Stimulated activated CD4-positive, alpha-beta T cell treated with anti-CD3 and anti-CD28 coated beads, Interleukin-12 subunit alpha, Interleukin-12 subunit beta, amount 100 ng/mL, for 24 hours (primary cell): ENCODE measurements at places on chromosomes 7 and 10.

DNA sequence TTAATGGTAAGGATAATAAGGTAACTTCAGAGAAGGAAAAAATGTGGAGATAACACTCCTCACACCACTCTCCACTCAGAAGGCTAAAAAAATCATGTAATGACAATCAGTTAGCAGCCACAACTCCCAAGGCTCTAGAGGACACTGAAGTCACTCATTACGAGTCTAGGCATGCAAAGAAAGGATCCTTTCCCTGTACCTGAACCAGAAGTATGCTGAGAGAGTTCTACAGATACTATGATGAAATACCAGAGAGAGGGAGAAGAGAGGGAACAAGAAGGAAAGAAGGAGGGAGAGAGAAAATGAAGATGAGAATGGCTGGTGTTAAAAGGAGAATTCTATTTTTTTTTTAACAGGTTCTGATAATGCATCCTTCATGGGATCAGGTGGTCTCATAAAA, 224.3 kb upstream of the PLXNA4 start:
- no peak for DNase-seq

GRCh38 chr7:118794419-118794818, 569.9 kb downstream of the ANKRD7 start:
- DNase-seq = no peak

- no peak for DNase-seq
Observed at GRCh38 chr7:47371733-47372368, 210.1 kb downstream of the TNS3 start.

GRCh38 chr10:132180736-132181135, 6.0 kb upstream of the DPYSL4 start:
- no peak for DNase-seq

DNA sequence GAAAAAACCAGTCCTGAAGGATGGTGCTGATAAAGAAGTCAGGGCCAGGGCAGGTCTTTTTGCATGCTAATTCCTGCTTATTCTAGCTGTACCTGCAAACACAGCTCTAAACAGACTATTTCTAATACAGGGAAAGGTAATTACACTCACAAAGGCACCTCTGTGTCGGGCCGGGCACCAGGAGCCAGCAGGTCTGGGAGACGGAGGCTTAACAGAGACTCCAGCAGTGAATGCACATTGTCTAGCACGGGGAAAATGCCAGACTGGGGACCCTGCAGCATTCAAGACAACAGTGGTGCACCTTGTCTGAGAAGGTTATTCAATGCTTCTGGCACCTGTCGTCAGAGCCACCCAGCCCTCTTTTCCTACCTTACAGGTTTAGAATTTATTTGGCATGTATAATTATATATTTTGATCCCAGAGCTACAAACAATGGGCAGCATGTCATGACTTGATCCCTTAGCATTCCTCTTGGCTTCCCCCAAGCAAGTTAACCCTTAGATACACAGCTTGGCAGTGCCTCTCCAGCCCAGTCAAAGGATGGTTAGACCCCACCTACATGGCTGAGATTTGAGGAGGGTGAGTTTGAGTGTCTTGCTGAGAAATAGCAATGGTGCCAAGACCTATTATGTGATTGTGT, 185.2 kb downstream of the SLC25A13 start:
- DNase-seq = no peak

- DNase-seq = no peak
Observed at GRCh38 chr7:44173911-44174693, 15.1 kb downstream of the GCK start.

DNA sequence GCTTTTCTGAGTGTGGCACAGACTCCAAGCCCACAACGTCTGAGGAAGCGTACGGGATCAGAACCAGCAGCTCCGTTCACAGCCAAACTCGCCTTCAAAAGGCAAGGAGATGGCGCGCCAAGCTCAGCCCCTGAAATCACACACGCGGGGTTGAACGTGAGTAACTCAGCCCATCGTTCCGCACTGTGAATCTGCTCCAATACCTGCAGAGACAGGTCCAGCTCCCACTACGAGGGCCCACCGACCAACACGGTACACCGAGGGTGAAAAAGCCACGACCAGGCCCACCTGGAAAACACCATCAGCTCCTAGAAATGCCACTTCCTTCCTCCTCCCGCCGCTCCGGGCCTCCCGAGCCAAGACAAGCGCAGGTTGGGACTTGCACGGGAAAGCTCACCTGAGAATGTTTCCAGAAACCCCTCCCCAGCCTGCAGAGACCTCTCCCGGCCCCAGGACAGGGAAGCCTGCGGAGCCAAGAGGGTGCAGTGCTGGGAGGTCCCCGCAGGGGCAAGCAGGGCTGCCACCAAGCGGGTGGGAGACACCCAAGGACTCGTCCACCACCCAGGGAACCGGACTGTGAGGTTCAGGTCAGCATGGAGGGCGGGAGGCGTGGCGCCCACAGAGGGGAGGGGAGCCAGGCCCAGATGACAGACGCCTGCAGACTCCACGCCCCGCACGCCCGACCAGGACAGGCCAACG, 93.9 kb upstream of the PDGFA start:
- no peak for DNase-seq

DNA sequence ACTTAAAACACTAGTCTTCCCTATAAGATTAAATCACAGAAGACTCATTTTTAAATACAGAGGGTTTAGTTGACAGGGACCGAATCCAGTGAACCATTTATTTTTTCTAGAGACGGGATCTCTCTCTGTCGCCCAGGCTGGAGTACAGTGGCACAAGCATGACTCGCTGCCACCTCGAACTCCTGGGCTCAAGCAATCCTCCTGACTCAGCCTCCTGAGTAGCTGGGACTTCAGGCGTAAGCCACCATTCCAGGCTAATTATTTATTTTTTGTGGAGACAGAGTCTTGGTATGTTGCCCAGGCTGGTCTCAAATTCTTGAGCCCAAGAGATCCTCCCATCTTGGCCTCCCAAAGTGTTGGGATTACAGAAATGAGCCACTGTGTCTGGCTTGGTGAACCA, 20.9 kb upstream of the LYZL1 start:
- DNase-seq = no peak

- DNase-seq = no peak
Observed at GRCh38 chr10:117652228-117653169, 110.0 kb downstream of the EMX2 start.

DNA sequence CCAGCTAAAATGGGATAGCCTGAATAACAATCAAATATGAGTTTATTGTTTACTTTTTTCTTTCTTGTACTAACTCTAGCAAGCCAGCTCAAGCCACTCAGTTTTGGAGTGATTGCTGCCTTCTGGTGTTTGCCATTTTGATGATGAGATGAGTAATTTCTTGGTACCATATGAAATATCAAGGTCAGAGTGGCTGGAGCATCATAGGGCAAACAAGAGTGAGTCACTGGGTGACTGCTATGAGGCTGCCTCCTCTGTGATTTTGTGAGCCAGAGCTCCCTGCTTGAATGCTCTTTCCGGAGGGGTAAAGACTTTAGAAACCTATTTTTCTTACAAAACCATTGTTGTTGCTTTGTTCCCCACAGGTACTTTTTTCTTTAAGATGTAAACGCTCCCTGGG, 295.6 kb downstream of the PRKG1 start:
- DNase-seq = no peak

DNA sequence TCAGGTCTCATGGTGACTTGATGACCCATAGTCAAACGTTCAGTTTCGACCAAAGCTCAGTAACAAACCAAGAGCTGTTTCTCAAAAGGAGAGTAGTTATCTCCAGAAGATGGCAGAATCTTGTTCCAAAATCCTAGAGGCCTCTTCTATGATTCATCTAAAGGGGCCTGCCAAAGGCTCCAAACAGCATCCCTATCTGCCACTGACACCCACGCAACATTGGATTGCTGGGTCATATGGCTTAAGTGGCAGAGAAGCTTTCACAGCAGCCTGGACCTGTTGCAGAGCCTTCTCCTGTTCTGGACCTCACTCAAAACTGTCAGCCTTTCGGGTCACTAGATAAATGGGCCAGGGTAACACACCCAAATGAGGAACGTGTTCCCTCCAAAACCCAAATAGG, 54.0 kb upstream of the LRRC18 start:
- no peak for DNase-seq

DNA sequence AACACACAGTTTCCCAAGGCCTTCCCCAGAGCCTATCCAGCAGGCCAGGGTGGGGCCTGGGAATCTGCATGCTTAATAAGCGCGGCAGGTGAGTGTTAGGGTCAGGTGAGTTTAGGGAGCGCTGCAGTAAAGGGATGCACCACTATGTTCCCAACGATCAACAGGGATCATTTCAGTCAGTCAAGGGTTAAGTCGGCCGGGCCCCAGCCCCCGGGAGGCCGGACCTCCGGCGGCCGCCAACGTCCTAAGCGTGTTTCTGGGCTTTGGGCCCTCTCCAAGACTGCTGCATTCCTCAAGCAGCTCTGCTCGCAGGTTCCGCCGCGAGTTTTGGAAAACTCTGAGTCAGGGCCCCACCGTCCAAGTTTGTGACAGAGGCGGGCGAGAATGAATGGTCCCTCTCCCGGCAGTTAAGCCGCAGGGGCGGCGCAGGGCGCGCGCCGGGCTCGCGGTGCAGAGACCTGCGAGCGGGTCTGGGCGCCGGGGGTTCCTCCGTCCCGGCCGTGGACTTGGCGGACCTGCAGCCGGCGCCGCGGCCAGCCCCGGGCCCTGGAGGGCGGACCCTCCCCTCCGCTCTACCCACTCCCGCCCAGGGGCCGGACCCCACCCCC, 81.6 kb downstream of the ARHGAP22 start:
- no peak for DNase-seq

GRCh38 chr7:94642838-94643653, 12.9 kb downstream of the SGCE start:
- no peak for DNase-seq

- DNase-seq = no peak
Observed at GRCh38 chr7:150716368-150716767, at the start of gene GIMAP1. GIMAP1 (plus strand) TSS chr7:150716613; CDS start chr7:150719048, 2,435 bp downstream.

DNA sequence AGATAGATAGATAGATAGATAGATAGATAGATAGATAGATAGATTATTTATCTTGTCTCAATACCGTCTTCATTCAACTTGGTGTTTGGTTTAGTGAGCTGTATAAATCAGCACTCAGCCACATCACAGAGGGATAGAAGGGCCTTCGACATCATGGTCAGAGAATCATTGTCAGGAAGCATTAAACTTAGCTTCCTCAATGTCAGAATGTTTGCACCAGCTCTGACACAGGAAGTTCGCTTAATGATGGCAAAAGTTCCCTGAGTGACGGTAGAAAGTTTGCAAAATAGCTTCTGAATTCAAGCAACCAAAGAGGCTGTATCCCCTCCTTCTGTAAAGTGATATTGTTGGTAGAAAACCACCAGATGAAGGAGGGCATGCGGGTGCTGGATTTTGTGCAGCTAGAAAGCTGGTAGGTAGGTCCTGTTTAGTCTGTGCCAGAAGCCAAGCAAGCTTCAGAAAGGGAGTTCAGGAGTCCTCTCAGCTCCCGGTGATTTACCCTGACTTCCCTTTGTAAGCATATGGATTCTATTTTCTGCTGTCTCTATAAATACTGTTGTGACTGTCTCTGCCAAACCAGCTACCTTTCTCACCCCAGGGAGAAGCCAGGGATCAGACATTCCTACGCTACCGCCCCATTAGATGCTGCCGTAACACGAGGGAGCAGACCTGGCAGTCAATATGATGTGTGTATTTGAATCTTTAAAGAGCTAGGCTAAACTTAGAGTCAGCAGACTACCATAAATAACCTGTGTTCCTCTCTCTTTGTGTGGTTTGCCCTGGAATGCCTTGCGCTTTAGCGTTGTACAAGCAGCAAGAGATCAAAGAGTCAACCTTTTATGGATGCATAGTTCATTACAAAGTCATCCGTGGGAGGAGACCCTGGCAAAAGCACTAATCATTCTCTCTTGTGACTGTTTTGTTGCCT, 200.5 kb upstream of the KIAA1217 start:
- no peak for DNase-seq

DNA sequence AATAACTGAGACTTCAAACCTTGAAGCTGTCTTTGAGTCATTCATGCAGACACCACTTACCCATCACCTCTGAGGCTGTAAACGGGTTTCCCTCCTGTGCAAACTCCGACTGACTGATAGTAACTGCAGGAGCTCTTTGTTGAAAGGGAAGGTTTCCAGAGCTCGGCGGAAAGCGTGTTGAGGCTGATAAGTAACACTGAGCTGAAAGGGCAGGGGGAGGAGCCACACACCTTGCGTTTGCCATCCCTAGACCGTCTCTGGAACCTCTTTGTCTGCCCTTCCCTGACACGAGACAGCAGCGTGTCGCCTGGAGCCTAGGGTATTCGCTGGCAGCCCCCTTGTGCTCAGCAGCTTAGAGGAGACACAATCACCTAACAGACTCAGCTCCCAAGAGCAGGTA, 134.0 kb downstream of the PAXIP1 start:
- DNase-seq = no peak

GRCh38 chr10:30158325-30158960, 99.1 kb upstream of the JCAD start:
- DNase-seq = no peak

- DNase-seq = no peak
Observed at GRCh38 chr7:24885305-24885704, 94.7 kb downstream of the OSBPL3 start.

GRCh38 chr7:134963036-134963435, 23.3 kb upstream of the AGBL3 start:
- DNase-seq = no peak

GRCh38 chr7:90717296-90718060, 121.4 kb downstream of the CDK14 start:
- no peak for DNase-seq

GRCh38 chr7:8149222-8149621, 112.7 kb downstream of the ICA1 start:
- DNase-seq = no peak

GRCh38 chr10:15725603-15726002, 5.9 kb upstream of the ITGA8 start:
- no peak for DNase-seq

DNA sequence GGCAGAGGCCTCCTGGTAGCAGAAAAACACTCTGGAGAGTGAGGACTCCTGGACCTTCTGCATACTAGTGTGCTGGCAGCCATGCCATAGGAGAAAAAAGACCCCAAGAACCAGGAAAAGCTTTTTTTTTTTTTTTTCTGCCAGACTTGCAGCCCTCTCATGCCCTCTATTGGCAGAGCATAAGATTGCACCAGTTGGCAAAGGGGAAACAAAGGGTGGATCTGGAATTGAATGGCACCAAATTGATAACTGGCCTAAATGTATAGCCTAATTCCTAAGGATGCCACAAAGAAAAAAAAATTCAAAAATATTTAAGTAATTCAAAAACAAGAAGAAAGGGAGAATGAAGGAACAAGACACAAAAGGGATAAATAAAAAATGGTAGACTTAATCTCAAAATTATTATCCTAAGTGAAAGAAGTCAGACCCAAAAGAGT, 112.5 kb upstream of the GHITM start:
- DNase-seq = no peak

DNA sequence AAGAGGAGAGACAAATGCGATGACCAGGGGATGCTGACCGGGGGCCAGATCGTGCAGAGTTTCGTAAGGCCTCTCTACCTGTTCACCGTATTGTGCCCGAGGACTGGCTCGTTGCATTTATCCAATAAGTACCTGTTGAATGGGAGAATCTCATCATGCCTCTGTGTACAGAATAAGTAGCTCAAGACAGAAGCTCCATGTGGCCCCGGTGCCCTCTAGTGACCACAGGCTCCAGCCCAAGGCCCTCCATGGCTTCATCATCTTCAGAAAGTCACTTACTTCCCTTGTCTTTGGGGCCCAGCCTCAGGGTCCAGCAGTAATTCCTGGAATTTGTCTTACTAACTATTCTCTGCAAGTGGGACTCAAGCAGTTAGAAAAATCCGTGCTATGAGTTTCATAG, 151.0 kb downstream of the CHN2 start:
- no peak for DNase-seq

GRCh38 chr10:76882245-76882644, 755.4 kb downstream of the KCNMA1 start:
- DNase-seq = no peak
